ENCODE measurements at places on chromosomes 13 and 19.

GRCh38 chr19:5058521-5059212 lies 89.8 kb downstream of the KDM4B start:
- DNase-seq: peak; percentile 32

DNA sequence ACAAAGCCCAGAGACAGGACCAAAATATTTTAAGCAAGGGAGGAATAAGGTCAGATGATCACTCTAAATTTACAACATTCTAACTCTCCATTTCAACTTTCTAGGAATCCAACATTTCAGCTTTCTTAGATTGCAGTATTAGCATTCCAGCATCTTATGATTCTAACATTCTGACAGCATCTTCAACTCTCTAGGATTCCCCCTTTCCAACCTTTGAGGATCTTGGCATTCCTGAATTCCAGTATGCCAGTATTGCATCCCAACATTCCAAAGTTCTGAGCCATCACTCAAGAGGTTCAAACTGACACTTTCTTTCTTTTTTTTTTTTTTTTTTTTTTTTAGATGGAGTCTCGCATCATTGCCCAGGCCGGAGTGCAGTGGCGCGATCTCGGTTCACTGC lies 13.8 kb downstream of the TGFB1 start:
- DNase-seq: no peak

DNA sequence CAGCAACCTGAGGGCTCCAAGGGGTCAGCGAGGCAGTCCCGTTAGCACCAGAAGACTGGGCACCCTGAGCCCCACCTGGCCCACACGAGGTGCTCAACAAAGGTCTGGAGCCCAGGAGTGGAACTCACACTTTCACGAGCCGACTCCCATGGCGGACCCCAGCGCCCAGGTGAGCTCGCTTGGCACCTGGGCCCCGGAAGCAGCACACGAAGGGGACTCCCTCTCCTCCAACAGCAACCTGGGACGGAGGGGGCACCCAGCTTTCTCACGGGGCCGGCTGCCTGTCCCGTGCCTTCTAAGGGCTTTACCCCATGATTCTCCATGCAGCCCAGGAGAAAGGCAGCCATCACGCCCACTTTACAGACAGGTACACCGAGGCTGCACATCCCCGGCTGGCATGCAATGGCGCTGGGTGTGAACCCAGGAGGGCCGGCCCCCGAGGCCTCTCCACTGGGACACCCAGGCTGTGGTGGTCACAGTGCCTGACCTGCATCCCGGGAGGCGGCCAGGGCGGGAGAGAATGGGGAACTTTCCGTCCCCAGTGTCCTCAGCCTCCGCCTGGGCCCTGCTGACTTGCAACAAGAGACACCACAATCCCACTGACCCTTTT lies 5.0 kb downstream of the PIP5K1C start:
- no peak for DNase-seq

DNA sequence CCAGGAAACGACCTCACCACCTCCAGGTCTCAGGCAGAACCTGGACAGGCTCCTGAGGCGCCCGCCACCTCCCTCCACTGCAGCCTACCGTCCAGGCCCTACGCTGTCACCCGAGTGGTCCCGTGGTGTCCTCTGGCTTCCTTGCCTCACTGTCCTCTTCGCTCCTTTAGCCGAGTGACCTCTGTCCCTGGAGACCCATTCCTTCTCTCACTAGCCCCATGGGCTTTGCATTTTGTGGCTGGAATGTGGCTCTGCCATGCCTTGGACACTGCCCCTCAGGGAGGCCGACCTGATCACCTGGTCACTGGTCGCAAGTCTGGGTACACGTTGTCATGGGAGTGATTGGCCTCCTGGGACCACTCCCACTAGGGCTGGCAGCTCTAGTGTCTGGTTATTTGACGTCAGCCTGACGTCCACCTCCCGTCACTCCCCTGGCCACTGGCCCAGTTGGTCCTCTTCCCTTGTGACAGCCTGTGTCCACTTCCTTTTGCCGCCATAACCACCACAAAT lies 17.9 kb downstream of the SLC25A42 start:
- DNase-seq: peak; percentile 49

GRCh38 chr13:25147638-25148401 lies 24.3 kb downstream of the AMER2 start:
- no peak for DNase-seq

GRCh38 chr19:18541258-18541991 lies 1.9 kb downstream of the FKBP8 start:
- DNase-seq: peak; percentile 75

DNA sequence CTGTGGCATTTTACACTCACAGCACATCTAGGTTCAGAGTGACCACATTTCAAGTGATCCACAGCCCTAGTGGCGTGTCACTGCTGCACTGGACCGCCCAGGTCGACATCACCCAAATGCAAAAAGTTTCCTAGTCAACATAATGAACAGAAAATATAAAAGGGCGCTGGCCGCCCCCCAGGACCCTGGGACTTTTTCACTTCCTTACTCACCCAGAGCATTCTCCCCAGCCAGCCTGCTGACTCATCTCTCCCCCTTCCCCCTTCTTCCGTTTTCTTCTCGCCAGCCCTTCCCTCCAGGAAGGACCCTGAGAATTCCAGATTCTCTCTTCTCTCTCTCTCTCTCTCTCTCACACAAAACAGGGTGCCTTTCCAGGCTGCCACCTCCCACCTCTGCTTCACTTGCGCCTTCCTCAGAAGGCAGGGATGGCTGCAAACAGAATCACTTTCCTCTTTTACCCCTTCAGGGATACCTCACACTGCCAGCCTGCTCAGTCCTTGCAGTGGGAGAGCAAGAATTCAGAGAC lies 21.0 kb upstream of the GRWD1 start:
- DNase-seq: peak; percentile 75

- DNase-seq: peak; percentile 54
Measured at GRCh38 chr13:50685491-50685890, 158.0 kb downstream of the DLEU7 start.

GRCh38 chr13:67588607-67589006 lies 358.5 kb upstream of the PCDH9 start:
- DNase-seq: no peak

DNA sequence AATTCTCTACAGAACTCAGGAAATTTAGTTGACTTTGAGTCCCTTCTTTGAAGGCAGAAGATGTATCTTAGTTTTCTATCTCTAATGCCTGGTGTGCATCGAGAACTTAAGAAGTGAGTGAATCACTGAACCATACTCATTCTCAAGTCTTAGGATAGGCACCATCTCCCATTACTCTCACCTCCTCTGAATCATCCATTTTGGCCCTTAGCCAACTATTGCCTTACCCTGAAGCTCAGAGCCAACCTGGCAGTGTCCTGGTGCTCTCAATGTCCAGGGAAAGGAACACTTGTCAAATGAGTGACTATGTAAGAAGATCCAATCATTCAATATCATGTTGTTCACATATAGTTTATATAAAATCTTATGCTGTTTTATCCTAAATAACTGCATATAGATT lies 146.6 kb downstream of the RGCC start:
- DNase-seq: peak; percentile 92

DNA sequence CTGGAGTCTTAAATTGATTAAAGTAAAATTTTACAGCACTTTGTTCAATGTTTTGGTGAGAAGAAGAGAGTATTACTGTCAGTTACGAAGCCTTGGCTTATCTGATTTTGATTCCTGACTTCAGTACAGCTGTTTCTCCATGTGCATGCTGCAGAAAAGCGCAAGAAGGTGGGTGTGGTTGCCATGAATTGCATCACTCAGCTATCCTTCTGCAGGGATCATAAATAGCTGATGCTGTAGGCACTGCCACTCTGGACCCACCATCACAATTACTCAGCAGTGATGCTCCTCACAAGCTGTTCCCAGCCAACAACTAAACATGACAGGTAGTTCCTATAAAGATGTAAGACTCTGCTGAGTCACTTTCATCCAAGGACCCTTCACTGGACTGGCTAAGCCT lies 321.2 kb downstream of the IRS2 start:
- DNase-seq: peak; percentile 11

GRCh38 chr19:3323026-3323425 lies 43.4 kb upstream of the NFIC start:
- no peak for DNase-seq

- no peak for DNase-seq
Measured at GRCh38 chr13:57946361-57946760, 314.8 kb downstream of the PCDH17 start.

DNA sequence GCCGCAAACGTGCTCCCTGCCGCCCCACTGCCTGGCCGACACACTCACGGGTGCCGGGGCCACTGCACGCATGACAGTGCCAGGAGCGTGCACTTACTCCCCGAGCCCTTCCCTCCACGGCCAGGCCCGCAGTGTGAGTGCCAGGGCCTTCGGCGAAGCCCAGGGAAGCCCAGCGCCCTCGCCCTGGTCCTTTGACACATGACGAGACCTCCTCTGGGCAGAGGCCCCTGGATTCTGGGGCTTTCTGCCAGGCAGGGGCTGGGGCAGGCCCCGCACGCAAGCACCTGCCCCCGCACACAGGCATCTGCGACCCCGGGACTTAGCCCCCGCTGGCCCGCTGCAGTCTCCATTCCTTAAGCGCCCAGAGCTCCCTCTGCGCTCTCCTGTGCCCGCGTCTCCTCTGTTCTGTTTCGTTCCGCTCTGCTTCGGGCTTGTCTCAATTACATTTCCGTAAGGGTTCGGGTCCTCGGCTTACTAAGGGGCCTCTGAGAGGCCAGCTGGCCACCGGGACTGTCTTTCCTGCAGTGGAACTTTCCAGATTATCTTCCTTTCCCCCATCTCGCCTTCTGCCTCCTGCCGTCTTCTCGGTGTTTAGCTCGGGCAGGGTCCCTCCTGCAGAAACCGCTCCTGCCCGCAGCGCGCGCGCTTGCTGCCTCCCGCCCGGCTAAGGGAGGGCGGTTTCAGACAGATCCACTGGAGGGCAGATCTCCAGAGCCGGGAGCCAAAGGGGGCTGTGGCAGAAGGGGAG lies 98.8 kb downstream of the ING1 start:
- peak; percentile 49 for DNase-seq

DNA sequence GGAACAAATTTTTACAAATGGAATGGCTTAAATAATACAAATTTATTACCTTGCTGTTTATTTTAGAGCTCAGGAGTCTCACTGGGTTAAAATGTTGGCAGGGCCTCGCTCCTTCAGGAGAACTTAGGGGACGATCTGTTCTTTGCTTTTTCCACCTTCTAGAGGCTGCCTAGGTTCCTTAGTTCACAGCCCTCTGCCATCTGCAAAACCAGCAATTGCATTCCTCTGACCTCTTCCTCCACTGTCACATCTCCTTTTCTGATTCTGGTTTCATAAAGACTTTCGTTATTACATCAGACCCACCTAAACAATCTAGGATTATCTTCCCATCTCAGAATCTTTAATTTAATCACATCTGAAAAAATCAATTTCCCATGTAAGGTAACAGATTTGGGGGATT lies 249.6 kb upstream of the SPRY2 start:
- no peak for DNase-seq

DNA sequence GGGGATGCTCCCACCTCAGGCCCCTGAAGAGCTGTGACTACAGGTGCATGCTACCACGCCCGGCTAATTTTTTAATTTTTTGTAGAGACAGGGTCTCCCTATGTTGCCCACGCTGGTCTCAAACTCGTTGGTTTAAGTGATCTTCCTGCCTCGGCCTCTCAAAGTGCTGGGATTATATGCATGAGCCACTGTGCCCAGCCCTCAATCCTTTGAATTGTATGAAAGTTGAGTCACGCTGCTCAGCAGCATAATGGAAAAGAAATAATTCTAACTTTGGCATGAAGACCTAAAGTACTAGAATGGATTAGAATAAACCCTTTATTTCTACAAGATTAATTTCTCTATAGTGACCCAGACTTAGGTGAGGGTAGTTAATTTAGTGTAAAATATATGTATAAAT lies 42.4 kb downstream of the MRPS31 start:
- no peak for DNase-seq

DNA sequence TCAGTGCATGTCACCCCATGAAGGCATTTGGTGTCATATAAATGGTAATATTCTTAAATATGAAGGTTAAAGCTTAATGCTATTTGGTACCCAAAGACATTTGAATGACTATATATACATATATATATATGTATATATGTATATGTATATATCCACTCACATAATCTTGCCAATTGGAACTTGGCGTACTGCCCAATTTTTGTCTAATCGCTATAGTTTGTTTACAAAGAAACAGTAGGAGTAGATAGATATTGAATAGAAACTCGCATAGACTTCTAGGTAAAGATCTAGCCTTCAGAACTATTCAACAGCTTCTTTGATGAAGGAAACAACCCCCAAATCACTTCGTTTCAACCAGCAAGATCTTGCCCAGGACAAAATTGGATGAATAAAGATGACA lies 24.1 kb downstream of the KLF5 start:
- DNase-seq: no peak

- DNase-seq: no peak
Measured at GRCh38 chr13:59478908-59479307, 684.8 kb downstream of the DIAPH3 start.

DNA sequence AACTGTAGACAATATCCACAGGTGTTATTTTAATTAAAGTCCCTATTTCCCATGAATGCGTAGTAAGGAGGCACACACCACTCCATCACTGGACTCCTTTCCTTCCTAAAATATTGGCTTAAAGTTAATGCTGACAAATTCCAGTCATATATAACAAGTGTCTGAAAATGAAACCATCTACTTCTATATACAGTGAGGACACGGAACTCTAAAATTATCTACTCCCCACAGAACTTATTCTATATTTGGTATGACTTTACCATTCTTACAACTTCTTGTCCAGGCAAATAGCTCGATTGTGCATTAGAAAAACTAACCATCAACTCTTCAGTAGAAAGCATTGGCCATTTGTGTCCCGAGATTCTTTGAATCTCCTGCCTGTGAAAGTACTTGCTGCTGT lies 1560.2 kb downstream of the EFNB2 start:
- no peak for DNase-seq

GRCh38 chr13:33730147-33730546 lies 87.8 kb upstream of the RFC3 start:
- no peak for DNase-seq

DNA sequence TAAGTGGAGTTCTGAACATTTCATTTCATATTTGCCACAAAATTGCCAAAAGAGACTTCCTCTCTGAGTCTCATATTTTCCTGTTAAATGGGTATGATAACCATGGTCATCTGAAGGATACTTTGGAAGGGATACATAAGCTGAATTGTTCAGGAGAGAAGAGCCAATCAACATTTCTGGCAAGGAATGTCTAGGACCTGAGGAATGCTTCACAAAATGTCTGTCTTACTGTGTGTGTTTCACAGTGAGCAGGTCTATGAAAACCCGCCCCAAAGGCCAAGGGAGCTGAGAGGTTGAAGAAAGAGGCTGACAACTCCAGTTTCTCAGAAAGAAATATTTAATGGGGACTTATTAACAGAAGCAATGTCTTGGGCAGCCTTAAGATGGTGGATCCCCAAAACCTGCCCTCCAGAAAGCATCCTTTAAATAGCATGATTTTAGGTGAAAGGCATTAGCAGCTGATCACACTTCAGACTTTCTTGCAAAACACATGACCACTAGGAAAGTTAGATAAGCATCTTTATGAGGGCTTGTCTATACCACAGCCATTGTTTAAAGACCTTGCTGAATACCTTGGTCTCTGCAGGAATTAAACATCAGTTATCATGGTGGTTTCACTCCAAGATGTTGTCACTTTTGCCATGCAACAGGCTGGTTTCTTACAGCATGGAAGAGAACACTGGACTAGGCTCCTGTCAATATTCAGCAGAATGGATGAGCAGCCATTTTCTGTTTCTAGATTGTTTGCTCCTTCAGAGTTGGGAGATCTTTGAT lies 78.9 kb downstream of the TNFSF11 start:
- DNase-seq: no peak
